Renal cortex interstitium (tissue), 15 donors: ENCODE measurements at places on chromosomes 6 and 20. TPM values are rescaled to one million over a fixed set of nuclear protein-coding genes. Genes with fewer than 3 reads are reported as not detected.

PLCB4 gene
- 18.2 TPM for polyA plus RNA-seq

SLPI gene
- polyA plus RNA-seq = 0.34 TPM

BTNL2 gene
- 1.9 TPM for polyA plus RNA-seq

- peak; percentile 22 for DNase-seq
Measured at GRCh38 chr6:144730088-144730645, 445.0 kb downstream of the UTRN start.

GRCh38 chr6:46310196-46310595 is 139.4 kb upstream of the ENPP5 start:
- DNase-seq = no peak

DNA sequence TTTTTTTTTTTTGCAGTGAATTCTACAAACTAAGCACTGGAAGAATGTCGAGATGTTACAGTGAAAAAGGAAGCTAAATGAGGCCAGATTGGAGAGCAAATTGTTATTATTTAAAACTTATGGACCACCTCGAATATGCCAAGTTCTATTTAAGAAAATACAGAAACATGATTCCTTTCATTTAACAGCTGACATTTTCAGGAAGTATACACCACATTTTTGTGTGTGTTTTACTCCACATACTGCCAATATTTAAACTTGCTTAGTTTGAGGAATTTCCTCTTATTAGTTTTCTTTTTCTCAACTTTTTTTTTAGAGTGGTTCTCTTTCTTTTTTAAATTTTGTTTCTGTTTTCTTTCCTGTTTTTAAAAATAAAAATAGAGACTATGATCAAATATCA is 37.0 kb upstream of the GCLC start:
- no peak for DNase-seq

DNA sequence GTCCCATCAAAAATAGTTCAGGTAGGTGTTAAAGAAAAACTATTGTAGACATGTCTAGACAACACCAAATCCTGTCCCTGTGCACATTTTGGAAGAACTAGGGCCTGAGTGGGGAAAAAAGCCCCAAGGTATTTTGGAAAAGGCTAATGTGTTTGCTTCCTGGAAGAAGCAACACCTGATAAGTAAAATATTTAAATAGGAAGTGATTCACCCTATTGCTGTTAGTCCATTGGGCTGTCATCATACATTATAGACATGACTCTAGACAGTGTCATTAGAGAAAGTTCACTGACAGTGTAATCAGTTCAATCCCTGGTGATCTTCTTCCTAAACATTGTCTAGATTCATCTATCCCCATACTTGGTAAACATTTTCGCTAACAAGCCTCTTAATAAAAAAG is 465.3 kb downstream of the CBLN4 start:
- no peak for DNase-seq

GRCh38 chr6:38997128-38997761 is 51.3 kb upstream of the GLP1R start:
- peak; percentile 15 for DNase-seq

DNA sequence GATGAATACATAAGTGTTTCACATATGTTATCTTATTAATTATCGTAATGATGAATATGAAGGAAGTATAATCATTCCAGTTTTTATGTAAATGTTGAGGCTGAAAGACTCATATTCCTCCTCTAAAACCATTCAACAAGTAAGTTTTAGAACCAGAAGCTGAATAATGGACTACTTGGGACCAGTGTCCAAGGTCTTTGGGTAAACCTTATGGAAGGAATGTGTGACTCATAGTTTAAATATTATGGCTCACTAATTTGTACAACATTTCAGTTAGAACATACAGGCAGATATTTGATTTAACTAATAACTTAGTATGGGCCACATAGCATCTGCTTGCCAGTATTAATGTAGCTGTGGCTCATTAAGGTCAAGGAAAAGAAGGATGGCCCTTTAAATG is 209.6 kb downstream of the TFAP2B start:
- no peak for DNase-seq

GRCh38 chr6:20211941-20212391 is 303 bp downstream of the MBOAT1 start:
- DNase-seq = no peak

DNA sequence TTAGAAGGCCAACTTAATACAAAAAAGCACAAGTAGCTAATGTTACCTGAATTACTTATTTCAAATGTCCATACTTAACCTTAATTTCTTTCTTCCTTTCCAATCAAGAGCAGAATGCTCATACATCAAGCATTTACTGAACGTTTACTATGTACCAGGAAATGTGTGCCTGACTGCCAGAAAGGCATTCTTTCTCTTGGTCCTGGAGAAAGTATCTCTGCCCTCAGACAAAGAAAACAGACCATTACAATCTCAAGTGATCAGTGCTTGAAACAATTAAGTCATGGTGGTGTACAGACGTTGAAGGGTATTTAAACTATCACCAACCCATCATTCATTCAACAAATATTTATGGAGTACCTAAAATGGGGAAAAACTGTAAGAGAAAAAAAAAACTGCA is 26.4 kb downstream of the CSNK2A1 start:
- DNase-seq = no peak

GRCh38 chr6:145875496-145876211 is 61.1 kb upstream of the FBXO30 start:
- no peak for DNase-seq

DNA sequence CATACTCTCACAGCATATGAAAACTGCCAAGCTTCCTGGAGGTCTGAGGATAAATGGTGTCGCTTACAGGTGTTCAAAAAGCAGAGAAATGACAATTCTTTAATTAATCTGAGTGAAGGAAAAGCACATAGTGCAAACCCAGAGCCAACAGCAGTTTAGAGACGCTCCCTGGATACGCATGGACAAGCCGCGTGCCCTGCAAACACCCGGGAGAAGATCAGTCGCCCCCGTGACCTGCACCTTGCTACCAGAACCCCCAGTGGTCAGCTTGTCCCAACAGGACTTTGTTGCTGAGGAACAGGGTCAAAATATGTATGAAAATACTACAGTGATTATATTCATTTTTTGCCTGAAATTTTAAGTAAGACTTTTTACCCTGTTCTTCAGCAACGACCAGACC is 93.9 kb downstream of the PSMG4 start:
- DNase-seq = no peak

DNA sequence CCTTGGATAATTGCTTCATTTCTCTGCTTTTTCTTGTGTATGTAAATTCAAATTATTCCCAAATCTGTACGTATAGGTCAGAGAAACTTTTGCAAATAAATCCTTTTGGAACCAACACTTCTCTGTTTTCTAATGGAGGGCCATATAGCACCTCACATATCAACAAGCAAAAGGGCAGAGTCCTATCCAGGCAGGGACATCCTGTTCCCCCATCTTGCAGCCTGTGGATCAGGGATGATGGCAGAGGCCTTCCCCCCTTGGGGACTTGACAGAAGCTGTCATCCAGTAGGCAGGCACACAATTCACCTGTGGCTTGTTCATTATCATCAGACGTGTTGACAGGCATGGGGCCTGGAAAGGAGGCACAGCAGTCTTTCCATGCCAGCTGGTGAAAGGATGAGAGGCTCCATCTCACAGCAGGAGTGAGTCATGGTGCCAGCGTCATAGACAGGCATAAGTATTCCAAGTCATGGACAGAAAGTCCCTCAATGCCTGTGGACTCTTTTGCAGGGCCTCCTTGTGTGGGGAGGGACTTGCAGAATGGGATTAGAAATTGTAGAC is 31.8 kb upstream of the PLEKHG1 start:
- DNase-seq = no peak

GRCh38 chr20:20820104-20820503 is 107.7 kb upstream of the RALGAPA2 start:
- DNase-seq = no peak

- DNase-seq = no peak
Measured at GRCh38 chr6:13428583-13429405, 58.6 kb downstream of the GFOD1 start.

GRCh38 chr20:14355791-14356190 is 18.4 kb upstream of the FLRT3 start:
- no peak for DNase-seq

DNA sequence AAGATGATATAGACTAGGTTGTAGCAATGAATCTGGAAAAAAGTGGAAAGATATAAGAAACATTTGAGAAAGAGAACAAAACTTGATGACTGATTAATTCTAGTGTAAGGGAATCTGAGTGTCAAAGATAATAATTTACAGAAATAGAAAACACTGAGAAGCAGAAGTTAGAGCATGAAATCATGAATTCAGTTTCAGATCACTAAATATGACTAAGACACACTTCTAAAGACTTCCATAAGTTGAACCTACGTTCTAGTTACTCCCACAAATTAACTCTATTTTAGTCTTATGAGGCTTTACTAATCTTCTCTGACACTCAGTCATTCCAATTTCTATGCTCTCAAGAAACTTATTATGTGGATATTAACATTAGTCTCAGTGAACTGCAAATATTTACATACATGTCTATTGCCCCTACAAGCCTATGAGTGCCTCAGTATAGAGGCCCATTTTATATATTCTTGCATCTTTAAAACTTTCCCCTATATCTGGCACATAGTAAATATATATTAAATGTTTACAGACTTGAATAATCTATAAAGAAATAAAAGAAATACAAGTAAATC is 30.4 kb downstream of the IBTK start:
- DNase-seq = no peak

DNA sequence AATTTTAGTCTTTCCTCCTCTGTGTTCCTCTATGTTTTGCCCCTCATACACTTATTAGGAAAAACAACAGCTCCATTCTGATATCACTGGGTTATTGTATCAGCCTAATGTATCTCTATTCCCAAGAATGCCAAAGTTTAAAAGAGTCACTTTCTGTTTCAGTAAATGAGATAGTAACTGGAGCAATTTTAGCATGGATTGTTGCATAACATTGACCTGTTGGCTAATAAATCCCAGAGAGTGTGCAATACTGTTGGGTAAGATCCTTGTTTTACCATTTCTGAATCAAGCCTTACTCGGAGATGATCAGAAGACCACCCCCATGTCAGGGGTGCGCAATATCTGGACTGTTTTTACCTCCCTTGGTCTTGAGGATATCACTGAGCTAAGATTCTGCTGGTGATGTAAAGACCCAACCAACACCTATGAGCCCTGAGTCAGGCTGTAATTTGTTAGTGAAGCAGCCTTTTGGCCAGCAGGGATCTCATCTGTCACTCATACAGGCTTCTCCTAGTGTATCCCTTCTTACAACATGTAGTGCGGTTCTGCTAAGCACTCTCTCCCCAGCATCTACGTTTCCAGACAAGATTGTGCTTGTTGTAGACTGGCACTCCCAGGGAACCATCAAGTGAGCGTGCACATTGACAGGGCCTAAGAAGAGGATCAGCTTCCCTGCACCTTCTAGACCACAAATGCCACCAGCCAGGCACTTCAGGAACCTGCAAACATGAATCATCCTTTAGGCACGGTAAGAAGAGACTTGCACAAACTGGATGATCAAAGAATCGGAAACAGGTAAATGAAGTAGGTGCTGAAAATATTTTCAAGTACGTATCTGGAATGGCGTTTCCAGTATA is 11.5 kb upstream of the IPCEF1 start:
- no peak for DNase-seq

DNA sequence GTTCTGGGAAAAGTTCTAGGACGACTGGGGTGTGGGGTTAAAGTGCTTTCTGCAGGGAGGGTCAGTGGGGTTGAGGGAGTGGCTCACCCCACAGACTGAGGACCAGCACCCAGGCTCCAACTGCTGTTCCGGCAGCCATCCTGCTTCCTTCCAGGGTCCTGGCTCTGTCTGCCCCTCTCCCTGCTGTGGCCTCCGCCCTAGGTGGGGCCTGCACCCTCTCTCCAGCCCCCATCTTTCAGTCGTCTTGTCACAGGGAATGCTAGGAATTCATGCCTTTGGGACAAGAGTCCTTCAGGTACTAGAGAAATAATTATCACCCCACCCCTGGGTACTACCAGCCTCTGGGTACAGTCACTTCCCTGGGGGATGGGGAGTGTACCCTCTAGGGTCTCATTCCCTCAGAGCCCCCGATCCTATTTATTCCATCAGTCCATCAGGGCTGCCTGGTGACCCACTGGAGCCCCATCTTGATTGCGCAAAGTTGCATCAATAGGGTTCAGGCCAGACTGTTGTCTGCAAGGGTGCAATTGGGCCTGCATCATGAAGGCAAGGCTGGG is at the start of gene AGER:
Gene AGER, minus strand, starts transcription at position 170 of the 557 bp plus-strand sequence. Its CDS starts 31 bp downstream, at position 139.
- no peak for DNase-seq

DNA sequence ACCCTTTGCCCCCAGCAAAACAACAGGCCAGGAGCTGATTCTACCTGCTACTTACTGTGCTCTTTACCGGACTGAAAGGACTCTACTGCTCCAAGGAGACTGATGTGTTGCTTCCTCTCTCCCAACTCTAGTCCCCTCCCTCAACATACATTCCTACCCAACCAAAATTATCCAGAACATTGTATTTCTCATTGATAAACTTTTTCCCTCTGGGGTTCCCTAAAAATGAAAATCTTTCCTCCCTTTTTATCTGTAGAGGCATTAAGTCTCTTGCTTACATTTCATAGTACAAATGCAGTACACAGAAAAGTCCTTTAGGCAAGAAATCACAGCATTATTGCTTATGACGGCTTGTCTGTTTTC is 940 bp upstream of the HS3ST5 start:
- no peak for DNase-seq

- no peak for DNase-seq
Measured at GRCh38 chr20:46133886-46134654, 16.0 kb downstream of the CD40 start.

DNA sequence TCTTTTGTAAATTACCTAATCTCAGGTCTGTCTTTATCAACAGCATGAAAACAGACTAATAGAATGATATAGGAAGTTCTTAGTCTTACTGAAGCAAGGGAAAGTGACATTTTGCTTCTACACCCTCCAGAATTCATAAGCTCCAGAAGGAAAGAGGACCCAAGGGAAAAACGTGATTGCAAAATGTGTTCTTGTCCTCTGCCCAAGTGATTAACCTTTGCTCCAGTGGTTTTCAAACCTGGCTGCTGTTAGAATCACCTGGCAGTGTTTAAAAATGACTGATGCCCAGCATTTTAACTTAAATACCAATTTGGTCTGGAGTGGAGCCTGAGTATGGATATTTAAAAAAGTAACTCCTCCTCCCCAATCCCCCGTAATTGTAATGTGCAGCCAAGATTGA is 191.4 kb downstream of the SLC16A10 start:
- no peak for DNase-seq

GRCh38 chr6:97047473-97048201 is 123.1 kb downstream of the KLHL32 start:
- no peak for DNase-seq

DNA sequence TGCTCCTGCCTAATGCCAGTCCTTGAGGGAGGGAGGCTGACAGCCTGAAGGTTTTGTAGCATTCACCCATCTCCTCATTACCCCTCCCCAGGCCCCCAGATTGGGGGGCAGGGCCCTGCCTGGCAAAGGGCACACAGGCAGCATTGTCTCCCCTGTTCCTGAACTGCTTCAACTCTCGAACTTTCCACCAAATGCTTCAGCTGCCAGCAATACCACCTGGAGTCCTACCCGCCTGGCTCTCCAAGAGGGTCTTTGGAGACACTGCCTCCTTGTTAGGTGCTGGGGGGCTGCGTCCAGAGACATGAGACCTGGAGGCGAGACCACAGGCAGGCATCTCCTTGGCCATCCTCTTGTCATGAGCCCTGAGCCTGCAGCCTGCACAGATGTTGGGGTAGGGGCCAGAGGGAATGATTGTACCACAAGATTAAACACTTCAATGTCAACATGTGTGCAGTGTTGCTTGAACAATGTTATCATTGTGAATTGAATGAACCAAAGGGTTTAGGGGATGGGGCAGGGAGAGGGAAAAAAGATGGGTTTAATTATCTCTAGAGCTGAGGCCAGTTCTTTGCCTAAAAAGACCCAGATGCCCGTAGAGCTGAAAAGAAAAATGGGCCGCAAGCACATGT is 25.0 kb downstream of the BMP7 start:
- no peak for DNase-seq
